Spleen (tissue), 13 donors: ENCODE measurements at places on chromosomes 16 and 17.

GRCh38 chr17:19513897-19514488 lies 19.7 kb upstream of the SLC47A1 start:
- DNase-seq: peak; percentile 84
- no peak overlapping the region for H3K4me3 ChIP-seq
- no peaks in the 10 kb centered on the region for H3K36me3 ChIP-seq
- peaks cover 7% of the 10 kb centered on the region for H3K4me1 ChIP-seq
- no peak overlapping the region for H3K27ac ChIP-seq
- no peaks in the 10 kb centered on the region for H3K27me3 ChIP-seq

- peak; percentile 78 for DNase-seq
- peak overlapping the region; percentile 72 for H3K4me3 ChIP-seq
- H3K4me1 ChIP-seq: peaks cover 89% of the 10 kb centered on the region
- peak overlapping the region; percentile 84 for H3K27ac ChIP-seq
Observed at GRCh38 chr16:58026139-58026704, 668 bp downstream of the MMP15 start.

GRCh38 chr17:1104222-1104621 lies 75.6 kb downstream of the ABR start:
- H3K27me3 ChIP-seq: no peaks in the 10 kb centered on the region
- peaks cover 15% of the 10 kb centered on the region for H3K36me3 ChIP-seq
- peaks cover 29% of the 10 kb centered on the region for H3K4me1 ChIP-seq

- no peak overlapping the region for H3K4me3 ChIP-seq
- H3K4me1 ChIP-seq: peaks cover 76% of the 10 kb centered on the region
- no peaks in the 10 kb centered on the region for H3K36me3 ChIP-seq
- DNase-seq: peak; percentile 64
- H3K27me3 ChIP-seq: no peaks in the 10 kb centered on the region
Observed at GRCh38 chr16:89473791-89474414, 16.5 kb downstream of the ANKRD11 start.

DNA sequence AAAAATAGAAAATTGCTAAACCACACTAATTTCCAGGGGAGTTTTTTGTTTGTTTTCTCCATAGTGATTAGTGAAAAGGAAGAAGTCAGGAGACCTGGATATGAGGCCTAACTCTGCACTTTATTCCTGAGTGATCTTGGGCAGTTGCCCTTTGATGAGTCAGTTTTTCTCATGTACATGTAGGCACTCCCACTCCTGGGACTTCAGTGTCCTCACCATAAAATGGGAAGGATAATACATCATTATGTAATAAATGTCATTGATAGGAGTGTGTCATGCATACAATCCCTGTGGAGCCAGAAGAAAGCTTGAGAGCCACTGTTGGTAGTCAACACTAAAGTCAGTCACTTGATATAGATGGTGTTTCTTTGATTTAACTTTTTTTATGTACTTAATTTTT lies 32.5 kb downstream of the WIPF2 start:
- H3K4me1 ChIP-seq: peaks cover 47% of the 10 kb centered on the region
- H3K36me3 ChIP-seq: peaks cover under 1% of the 10 kb centered on the region
- no peak overlapping the region for H3K4me3 ChIP-seq
- H3K27me3 ChIP-seq: no peaks in the 10 kb centered on the region

GRCh38 chr17:64635647-64636305 lies 26.3 kb downstream of the SMURF2 start:
- no peaks in the 10 kb centered on the region for H3K27me3 ChIP-seq
- peaks cover 86% of the 10 kb centered on the region for H3K4me1 ChIP-seq
- no peak for DNase-seq
- peaks cover 6% of the 10 kb centered on the region for H3K36me3 ChIP-seq

- peak overlapping the region; percentile 56 for H3K27ac ChIP-seq
- no peaks in the 10 kb centered on the region for H3K4me1 ChIP-seq
- H3K36me3 ChIP-seq: no peaks in the 10 kb centered on the region
- no peak for DNase-seq
- H3K4me3 ChIP-seq: no peak overlapping the region
- H3K27me3 ChIP-seq: no peaks in the 10 kb centered on the region
Observed at GRCh38 chr16:12010388-12011251, 34.1 kb downstream of the SNX29 start.

DNA sequence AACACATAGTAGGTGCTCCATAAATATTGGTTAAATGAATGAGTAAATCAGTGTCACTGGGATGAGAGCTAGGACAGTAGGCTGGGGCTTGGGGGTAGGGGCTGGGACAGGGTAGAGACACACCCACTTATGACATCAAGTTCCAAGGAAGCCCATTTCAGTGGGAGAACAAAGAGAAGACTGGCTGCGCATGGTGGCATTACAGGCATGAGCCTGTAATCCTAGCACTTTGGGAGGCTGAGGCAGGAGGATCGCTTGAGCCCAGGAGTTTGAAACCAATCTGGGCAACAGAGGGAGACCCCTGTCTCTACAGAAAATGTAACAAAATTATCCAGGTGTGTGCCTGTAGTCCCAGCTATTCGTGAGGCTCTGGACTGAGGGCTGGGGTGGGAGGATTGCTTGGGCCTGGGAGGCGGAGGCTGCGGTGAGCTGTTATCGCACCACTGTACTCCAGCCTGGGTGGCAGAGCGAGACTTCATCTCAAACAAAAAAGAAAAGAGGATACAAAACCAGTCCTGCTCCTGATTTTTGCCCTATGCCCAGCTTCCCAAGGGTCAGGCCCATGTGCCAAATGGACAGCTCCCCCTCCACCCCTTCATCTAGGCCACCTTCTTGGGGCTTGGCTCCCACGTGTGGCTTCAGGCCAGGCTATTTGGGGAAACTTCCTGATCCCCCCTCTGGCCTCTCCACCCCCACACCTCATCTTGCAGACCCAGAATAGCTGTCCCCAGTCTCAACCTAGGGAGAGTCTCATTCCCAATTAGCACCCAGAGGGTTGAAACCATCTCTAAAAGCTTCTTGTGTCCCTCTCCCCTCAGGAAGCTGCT lies 7.1 kb downstream of the ZNF385C start:
- H3K4me3 ChIP-seq: no peak overlapping the region
- H3K36me3 ChIP-seq: no peaks in the 10 kb centered on the region
- no peak for DNase-seq
- peaks cover 12% of the 10 kb centered on the region for H3K27me3 ChIP-seq

- peaks cover 65% of the 10 kb centered on the region for H3K4me1 ChIP-seq
- H3K4me3 ChIP-seq: no peak overlapping the region
- no peak for DNase-seq
- peak overlapping the region; percentile 74 for H3K27ac ChIP-seq
Observed at GRCh38 chr16:49834531-49835151, 21.3 kb downstream of the ZNF423 start.

- peaks cover 73% of the 10 kb centered on the region for H3K4me1 ChIP-seq
- no peak for DNase-seq
- H3K27me3 ChIP-seq: peaks cover 29% of the 10 kb centered on the region
- peak overlapping the region; percentile 62 for H3K27ac ChIP-seq
Observed at GRCh38 chr16:75238853-75239541, 12.4 kb downstream of the BCAR1 start.

GRCh38 chr16:29994600-29995323 lies 655 bp downstream of the HIRIP3 start:
- peak overlapping the region; percentile 78 for H3K27ac ChIP-seq
- H3K4me3 ChIP-seq: peak overlapping the region; percentile 57
- no peaks in the 10 kb centered on the region for H3K27me3 ChIP-seq
- H3K36me3 ChIP-seq: peaks cover 4% of the 10 kb centered on the region
- peak; percentile 72 for DNase-seq
- H3K4me1 ChIP-seq: peaks cover 44% of the 10 kb centered on the region

- no peaks in the 10 kb centered on the region for H3K36me3 ChIP-seq
- peaks cover 82% of the 10 kb centered on the region for H3K4me1 ChIP-seq
- no peak overlapping the region for H3K27ac ChIP-seq
- no peak for DNase-seq
- no peak overlapping the region for H3K4me3 ChIP-seq
Observed at GRCh38 chr17:73588891-73589290, 55.4 kb downstream of the SDK2 start.

DNA sequence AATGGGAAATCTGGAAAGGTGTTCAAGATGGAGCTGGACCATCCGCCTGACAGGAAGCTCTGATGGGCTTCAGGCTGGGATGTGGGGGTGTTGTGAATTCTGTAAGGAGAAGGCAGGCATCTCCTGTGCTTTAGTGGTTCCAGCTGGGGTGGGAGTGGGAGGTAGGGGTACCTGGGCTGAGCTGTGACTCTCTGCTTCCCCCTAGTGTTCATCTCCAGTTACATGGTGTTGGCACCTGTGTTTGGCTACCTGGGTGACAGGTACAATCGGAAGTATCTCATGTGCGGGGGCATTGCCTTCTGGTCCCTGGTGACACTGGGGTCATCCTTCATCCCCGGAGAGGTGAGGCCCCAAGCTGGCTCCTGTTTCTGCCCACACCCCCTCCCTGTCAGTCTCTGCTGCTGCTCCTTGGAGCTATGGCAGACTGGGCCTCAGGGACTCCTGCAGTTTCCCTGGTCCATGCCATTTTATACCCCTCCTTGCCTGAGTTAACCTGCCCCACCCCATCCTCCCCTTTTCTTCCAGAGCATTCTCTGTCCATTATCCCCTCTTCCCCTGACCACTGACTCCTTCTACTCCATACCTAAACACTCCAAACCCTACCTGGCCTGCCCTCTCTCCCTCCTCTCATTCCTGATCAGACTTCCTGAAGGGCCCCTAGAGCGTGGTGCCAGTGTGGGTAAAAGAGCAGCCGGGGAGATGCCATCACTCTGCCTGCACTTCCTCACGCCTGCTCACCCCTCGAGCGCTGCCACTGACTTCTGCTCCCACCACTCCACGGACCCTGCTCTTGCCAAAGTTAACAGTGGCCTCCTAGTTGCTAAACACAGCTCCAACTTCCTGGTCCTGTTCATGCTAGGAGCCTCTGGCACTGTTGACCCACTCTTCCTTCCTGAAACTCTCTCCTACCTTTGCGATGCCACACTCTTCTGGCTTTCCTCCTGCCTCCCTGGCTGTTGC lies 3.4 kb downstream of the SPNS1 start:
- H3K27ac ChIP-seq: no peak overlapping the region
- no peaks in the 10 kb centered on the region for H3K27me3 ChIP-seq
- DNase-seq: no peak
- peaks cover 41% of the 10 kb centered on the region for H3K36me3 ChIP-seq

DNA sequence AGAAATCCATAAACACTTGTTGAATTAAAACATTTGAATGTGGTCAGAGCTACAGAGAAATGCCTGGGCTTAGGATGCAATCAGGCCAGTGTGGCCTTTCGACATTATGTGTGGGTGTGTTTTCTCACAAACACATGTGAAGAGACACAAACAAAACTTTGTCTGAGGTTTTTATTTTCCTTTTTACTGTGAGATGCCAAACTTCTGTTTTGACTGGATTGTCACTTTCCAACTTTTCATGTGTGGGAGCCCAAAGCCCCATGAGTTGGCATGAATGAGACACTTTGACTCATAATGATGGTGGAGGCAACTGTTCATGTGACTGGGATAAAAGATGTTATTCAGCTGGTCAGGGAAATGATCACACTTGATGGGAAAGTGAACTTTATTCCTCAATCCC lies 71.9 kb upstream of the GAS7 start:
- no peaks in the 10 kb centered on the region for H3K27me3 ChIP-seq
- no peaks in the 10 kb centered on the region for H3K36me3 ChIP-seq
- no peak for DNase-seq

GRCh38 chr16:23504076-23504452 lies 6.2 kb downstream of the GGA2 start:
- DNase-seq: no peak
- H3K27me3 ChIP-seq: no peaks in the 10 kb centered on the region
- no peaks in the 10 kb centered on the region for H3K36me3 ChIP-seq
- peak overlapping the region; percentile 96 for H3K27ac ChIP-seq
- peaks cover 100% of the 10 kb centered on the region for H3K4me1 ChIP-seq

DNA sequence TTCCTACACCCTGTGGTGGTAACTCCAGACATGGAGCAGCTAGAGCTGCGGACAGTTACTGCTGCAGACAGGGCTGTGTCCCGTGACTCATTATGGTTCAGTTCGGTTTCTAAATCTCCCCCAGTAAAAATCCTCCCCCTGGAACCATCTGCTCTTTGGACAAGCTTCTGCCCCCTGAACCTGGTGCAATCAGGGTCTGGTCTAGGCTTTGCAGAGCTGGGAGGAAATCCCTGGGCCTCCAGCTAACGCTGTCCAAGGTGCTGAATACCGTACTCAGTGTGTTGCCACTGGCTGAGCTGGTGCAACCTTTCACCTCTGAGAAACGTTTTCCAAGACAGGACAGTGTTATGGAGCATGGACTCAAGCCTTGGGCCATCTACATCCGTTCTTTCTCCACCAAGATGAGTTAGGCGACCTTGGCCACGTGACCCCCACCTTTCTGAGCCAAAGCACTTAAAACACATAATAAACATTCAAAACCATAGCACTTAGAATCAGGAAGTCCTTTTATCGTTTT lies 142.0 kb downstream of the CPPED1 start:
- H3K4me3 ChIP-seq: no peak overlapping the region
- no peak overlapping the region for H3K27ac ChIP-seq
- peaks cover 10% of the 10 kb centered on the region for H3K36me3 ChIP-seq
- no peak for DNase-seq

DNA sequence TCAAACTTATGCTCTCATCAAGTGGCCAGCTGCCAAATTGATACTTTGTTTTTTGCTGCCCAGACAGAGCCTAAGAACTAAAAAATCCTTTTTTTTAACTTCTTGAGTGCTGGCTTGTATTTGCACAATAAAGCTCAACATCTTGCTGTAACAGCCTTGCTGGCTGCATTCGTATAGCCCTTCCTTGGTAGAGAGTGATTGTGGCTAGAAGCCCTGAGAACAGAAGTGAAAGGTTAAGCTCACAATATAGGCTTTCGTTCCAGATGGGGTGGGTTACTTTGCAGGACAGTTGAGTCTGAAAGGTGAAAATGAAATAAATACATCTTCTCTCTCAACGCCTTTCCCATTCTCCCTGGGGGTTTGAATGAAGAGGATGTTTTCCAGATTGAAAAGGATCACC lies 278.8 kb downstream of the HS3ST3B1 start:
- no peaks in the 10 kb centered on the region for H3K36me3 ChIP-seq
- no peak overlapping the region for H3K27ac ChIP-seq
- no peaks in the 10 kb centered on the region for H3K27me3 ChIP-seq
- DNase-seq: no peak
- H3K4me3 ChIP-seq: no peak overlapping the region

DNA sequence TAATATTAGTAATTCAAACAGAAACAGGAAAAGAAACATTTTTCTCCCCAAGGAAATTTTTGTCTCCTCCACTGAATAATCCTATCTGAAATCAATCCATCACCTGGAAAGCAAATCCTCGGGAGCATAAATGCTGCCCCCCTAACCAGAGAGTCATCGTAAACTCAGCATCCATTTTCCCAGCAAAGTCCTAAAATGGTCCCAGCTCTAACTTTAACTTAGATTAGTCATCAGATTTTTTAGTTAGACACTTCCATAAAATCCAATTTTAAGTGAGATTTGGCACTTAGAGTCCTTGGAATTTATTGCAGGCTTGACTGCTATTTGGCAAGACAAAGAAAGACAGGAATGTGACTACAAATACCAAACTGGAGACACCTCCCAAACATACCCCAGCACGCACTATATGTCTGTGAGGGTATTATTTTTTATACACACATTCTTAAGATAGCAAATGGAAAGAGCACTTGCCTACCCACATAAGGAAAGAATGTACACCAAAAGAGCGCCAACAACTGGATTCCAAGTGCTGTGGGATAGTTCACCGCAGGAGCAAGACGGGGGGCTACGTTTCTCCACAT lies 15.4 kb downstream of the SCO1 start:
- no peak overlapping the region for H3K27ac ChIP-seq
- H3K4me3 ChIP-seq: no peak overlapping the region
- H3K4me1 ChIP-seq: no peaks in the 10 kb centered on the region
- no peak for DNase-seq
- H3K36me3 ChIP-seq: peaks cover 39% of the 10 kb centered on the region

GRCh38 chr16:64667334-64667877 lies 454.5 kb downstream of the CDH11 start:
- DNase-seq: no peak
- H3K4me3 ChIP-seq: no peak overlapping the region
- no peaks in the 10 kb centered on the region for H3K4me1 ChIP-seq
- H3K27me3 ChIP-seq: no peaks in the 10 kb centered on the region
- H3K36me3 ChIP-seq: no peaks in the 10 kb centered on the region
